ENCODE measurements at places on chromosomes 11 and 22.
A peak's percentile ranks its signal among the peaks of the same experiment; 100 is the strongest.

- DNase-seq = no peak
Measured at GRCh38 chr11:78395597-78395996, 22.0 kb downstream of the GAB2 start.

DNA sequence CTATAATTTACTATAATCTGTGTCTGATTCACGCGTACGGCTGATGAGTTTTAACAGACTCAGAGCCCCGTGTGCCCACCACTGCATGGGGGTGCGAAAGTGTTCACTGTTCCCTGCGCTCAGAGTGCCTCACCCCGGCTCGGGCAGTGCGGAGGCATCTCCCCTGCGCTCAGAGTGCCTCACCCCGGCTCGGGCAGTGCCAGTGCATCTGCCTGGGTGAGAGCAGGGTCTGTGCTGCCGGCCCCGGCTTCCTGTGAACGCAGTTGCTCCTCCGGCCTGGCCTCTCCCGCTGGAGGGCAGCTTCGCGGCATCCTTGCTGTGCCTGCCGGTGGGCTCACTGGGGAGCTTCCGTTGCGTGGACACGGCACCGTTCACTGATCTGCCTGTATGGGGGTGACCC is 14.2 kb downstream of the PTDSS2 start:
- no peak for DNase-seq

GRCh38 chr11:11848891-11849746 is 7.3 kb downstream of the USP47 start:
- DNase-seq = peak; percentile 71

- no peak for DNase-seq
Measured at GRCh38 chr22:21657020-21657359, 8.8 kb upstream of the PPIL2 start.

GRCh38 chr11:23556163-23556750 is 696.0 kb upstream of the CCDC179 start:
- DNase-seq = no peak

- DNase-seq = no peak
Measured at GRCh38 chr11:50278756-50279155, 246.1 kb downstream of the OR4C45 start.

DNA sequence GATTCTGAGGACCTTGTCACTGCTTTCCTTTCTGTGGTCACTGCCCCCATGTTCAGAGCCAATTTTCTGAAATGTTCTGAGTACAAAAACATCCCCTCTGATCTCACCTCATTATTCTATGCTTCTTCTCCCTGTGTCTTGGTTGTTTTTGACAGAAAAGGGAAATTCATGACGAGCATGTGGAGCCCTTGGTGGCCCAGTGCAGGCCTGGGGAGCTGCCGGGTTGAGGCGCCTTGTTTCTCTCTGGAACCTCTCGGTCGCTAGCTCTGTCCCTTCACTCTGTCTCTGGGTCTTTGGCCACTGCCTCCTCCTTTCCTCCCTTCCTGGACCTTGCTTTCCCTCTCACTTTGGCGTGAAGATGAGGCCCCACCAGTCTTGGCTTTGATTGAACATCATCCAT is 63.0 kb upstream of the THY1 start:
- DNase-seq = no peak

DNA sequence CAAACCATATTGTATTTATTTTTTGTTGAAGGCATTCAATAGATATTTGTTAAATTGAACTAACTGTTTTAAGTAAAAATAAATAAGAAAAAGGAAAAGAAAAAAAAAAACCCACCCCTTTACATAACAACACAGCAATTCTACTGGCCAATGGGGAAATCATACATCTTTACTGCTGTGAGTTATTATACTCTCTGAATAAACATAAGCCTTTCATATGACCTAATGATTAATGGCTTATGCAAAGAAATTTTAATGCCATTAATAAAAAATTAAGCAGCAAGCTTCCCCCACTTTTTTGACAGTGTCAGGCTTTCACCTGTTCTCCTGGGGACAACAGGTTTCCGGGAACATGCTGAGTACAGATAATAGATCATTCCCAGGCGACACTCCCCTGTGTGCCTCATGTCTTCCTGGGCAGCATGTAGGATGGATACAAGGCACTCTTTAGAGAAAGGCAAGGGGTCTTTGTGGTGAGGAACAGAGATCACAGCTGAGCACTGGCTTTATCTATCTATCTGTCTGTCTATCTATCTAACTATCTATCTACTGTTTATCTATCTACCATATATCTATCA is 676.0 kb downstream of the NTM start:
- DNase-seq = no peak

- DNase-seq = no peak
Measured at GRCh38 chr11:102420547-102420946, 32.0 kb downstream of the TMEM123 start.

DNA sequence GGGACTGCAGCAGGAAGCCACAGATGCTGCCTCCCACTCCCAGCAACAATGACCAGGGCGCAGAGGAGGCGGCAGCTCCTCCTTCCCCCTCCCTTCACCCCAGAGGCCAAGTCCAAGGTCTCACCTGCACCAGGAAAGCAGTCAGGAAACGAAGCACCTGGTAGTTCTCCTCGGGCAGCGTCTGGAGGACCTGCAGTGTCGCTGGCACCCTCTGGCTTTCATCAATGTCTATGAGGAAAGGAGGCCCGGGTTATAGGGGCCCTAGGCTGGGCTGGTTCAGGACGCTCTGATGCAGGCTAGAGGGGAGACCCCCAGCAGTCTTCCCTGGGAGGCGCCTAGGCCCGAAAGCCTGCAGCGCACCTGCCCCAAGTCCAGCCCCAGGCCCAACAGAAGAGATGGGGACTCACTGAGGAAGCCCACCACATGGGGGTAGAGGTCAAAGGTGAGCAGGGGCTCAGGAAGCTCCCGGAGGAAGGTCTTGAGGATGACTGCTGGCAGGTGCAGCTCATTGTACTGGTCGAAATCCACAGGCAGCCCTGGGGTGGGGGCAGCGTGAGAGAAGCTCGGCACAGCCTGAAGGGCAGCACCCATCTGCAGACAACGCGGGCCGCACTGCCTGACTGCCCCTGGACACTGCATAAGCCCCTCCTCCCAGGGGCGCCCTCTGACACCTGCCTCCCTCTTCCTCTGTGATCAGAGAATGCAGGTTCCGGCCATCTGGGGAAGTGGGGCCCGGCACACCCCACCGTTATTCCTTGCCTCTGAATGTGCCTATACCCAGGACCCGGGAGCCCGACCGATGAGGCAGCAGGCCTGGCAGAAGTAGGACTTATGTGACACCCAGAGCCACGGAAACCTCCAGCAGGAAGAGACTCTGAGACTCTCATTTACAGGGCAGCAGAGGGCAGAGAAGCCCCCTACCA is 20.9 kb downstream of the ARHGAP1 start:
- no peak for DNase-seq

DNA sequence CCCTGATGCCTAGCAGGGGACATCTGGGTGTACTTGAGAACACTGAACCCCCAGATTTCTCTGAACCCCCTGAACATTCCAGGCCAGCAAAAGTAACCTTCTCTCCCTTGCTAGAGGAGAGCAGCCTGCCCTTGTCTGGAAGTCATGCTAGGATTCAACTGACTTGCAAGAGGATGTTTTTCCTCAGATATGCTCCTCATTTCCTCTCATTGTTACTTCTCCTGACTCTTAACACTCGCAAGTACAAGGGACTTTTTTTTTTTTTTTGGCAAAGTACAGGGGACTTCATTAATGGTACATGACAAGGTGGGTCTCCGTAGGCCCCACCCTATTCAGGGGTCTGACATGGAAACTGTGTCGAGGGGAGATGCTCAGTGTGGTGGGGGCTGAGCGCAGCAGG is 6.3 kb upstream of the MCHR1 start:
- DNase-seq = no peak

DNA sequence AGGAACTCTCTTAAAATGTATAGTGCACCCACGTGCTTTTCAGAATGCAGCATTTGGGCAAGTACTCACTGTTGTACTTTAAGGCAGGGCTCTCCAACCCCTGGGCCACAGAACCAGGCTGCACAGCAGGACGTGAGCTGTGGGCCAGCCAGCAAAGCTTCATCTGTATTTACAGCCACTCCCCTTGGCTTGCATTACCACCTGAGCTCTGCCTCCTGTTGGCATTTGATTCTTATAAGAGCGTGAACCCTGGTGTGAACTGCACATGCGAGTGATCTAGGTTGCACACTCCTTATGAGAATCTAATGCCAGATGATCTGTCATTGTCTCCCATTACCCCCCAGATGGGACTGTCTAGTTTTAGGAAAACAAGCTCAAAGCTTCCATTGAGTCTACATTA is 3.0 kb downstream of the C11orf58 start:
- DNase-seq = no peak

GRCh38 chr11:101929294-101929915 is 13.1 kb upstream of the ANGPTL5 start:
- DNase-seq = no peak

DNA sequence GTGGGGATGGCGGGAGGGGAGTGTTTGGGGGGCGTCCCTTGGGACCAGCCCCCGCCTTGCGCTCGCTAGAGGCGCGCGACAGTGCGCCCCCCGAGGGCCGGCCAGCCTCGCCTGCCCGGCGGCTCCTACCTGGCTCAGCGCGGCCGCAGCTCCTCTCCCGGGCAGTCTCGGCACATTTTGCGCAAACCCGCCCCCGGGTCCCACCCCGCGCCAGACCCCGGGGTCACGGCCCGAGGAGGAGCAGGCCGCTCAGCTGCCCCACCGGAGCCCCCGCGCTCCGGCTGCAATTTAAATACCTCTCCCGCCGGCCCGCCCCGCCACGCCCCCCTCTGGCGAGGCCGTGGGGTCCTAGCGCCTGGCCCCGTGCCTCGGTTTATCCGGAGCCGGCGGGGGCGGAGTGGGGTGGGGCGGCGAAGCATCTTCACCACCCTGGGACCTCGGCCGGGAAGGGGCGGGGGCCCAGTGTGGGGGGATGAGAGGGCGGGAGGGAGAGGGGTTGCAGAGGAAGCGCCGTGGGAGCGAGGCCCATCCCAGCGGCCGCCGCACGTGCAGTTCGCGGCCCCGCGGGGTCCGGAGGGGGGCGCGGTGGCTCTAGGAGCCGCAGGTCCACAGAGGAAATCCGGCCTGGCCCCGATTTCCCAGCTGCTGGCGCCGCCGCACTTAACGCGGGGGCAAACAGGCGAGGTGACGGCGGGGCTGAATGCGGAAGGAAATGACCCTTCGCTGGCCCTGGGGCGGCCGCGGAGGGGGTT is at the start of gene LRRC32:
Gene LRRC32 (minus strand): TSS at position 263 of the 752 bp plus-strand sequence. CDS start 4,793 bp downstream, outside the sequence.
- no peak for DNase-seq

DNA sequence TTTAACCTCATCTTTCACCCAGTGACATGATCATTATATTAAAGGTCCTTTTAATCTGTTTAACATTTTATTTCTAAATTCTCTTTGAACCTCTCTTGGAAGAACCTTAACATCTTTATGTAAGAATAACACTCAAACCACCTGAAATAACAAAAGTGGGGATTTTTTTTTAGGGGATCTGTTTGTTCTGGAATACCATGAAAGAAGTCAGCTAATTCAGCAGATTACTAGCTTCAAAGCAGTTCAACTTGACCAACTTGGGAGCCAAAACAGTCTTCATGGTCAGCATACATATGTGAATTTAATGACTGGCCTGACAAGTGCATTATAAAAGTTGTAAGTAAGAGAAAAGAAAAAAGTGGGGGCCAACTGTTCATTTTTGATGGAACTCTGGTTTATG is 52.3 kb downstream of the CCDC34 start:
- no peak for DNase-seq

DNA sequence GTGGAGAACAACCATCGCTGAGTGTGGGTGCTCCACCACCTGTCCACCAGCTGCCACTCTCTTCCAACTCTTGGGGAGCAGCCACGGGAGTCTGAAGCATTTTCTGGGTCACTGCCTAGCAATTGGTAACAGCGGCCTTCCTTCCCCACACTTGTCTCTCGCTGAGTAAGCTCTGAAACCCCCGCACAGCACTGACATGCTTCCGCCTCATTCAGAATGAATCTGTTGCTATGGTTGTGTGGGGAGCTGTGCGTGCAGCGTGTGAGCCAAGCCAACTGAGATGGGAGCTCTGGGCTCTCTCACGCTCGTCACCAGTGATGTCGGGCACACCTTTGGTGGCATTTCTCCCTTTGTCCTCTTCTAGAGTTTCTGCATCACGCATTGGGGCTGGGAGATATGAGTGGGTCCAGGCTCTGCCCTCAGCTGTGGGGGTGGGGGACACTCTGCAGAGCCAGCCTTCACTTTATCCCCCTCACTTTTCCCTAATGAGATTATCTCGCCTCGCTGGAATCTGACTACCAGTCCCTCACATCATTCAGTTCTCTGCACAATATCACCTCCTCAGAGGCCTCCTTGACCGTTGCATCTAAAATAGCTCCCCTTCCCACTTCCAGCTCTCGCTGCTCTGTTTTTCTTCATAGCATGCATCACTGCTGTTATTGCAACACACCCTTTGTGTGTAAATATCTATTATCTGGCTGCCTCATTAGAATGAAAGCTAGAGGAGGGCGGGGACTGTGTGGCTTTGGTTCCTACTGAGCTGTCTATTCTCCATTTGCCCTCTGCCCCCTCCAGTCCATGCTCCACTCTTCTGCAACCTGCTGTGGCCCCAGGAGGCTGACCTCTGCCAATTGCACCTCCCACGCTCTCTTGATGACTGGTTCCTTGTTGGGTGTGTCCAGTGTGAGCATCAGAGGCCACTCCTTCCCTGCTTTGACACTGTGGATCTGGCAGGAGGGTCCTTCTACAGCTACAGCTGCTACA is 569.9 kb upstream of the CADM1 start:
- no peak for DNase-seq

- peak; percentile 64 for DNase-seq
Measured at GRCh38 chr11:95517453-95517852, 272.1 kb downstream of the FAM76B start.

- DNase-seq = no peak
Measured at GRCh38 chr11:69650832-69651344, 9.9 kb downstream of the CCND1 start.

GRCh38 chr11:73192272-73192671 is 25.8 kb upstream of the P2RY2 start:
- no peak for DNase-seq

GRCh38 chr22:21754523-21754922 is 18.9 kb upstream of the YPEL1 start:
- peak; percentile 60 for DNase-seq

DNA sequence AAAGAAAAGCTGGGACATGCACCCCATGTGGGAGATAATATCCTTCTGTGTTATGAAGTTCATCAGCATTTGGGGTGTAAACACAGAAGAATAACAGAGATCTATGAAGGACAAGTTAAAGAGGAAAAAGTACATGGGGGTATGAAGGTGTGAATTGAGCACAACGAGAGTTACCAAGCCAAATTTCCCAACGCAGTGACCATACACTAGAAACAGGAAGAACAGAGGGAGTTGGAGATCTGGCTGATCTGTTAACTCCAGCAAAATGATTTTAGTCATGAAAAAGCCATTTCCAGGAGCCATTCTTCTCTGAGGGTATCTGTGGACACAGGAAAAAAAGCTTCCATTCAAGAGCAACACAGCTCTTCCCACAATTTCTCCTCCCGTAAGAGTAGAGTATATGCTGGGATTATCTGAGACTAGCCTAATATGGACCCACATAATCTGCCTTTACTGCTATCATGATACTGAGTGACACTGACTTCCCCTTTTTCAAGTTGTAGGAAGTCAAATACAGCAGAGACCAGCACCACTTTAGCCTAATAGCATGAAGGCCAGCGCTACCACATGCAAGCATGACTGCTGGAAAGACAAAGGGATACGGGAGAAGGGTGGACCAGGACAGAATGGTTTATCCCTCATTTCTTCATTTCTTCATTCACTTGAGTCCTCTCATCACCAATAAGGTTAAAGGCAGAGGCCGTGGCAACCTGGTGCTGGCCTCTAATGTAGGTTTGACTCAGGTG is 19.6 kb upstream of the OR8D2 start:
- DNase-seq = no peak

GRCh38 chr22:28247667-28248363 is 328.8 kb upstream of the PITPNB start:
- DNase-seq = no peak

All from fibroblast of the aortic adventitia (primary cell).